Activated T-helper 17 cell treated with anti-CD3 and anti-CD28 coated beads, Interleukin-2, amount 50 U/mL, for 72 hours (primary cell): ENCODE measurements at places on chromosomes 1 and 21.

DNA sequence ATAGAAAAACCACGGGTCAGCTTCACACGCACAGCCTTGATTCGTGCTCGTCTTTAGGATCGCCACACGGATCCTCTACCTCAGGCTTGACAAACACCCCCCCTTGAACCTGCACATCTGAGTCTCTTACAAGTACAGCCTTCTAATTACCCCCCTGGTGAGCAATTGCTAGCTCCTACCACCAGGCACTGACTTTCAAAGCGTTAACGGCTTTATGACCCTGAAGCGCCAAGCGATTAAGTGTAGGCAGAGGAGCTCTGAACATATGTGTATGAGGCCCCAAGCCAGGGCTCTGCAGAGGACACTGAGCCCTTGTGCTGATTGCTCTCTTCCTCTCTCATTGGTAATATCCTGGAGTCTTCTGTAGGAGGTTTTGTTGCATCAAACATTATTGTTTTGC, 55.7 kb upstream of the EPHA8 start:
- no peak for ATAC-seq

GRCh38 chr1:246320286-246320685, 186.8 kb downstream of the SMYD3 start:
- no peak for ATAC-seq

DNA sequence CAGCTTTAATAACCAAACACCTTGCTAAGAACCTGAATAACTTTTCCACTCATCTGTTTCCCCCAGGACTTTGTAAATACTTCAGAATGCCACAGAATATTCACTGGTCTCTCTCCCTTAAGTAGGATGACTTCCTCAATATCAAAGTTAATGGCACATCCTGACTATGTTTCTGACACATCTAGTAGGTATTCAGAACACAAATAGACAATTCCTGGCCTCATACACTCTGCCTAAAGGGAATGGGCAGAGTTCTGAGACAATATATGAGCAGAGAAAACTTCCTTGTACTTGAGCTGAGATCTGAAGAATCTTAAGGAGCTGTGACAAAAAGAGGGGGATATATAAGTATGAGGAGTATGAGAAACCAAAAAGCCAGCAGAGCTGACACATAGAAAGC, 34.8 kb downstream of the ANKRD13C start:
- no peak for ATAC-seq

DNA sequence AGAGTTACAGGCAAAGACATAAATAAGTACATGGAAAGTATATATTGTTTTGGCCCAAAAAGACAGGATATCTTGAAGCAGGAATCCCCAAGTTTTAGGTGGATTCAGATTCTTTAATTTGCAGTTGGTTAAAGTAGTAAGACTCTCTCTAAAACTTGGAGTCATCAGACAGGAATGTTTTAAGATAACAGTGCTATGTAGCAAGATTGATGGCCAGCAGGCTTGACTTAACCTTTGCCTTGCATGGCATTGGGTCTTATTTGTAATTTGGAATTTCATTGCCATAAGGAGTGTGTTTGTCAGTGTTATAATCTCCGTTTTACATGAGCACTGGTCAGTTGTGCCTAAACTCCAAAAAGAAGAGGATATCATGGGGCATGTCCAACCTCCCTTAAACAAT, 727.6 kb upstream of the CHRM3 start:
- ATAC-seq, result no peak

GRCh38 chr1:18611311-18611710, 19.3 kb upstream of the PAX7 start:
- no peak for ATAC-seq

- ATAC-seq, result no peak
Observed at GRCh38 chr1:173917149-173917548, at the start of gene SERPINC1. SERPINC1 (minus strand) TSS chr1:173917327; CDS start chr1:173917259, 68 bp downstream.

GRCh38 chr1:207787776-207788175, 35.9 kb downstream of the CD46 start:
- no peak for ATAC-seq

DNA sequence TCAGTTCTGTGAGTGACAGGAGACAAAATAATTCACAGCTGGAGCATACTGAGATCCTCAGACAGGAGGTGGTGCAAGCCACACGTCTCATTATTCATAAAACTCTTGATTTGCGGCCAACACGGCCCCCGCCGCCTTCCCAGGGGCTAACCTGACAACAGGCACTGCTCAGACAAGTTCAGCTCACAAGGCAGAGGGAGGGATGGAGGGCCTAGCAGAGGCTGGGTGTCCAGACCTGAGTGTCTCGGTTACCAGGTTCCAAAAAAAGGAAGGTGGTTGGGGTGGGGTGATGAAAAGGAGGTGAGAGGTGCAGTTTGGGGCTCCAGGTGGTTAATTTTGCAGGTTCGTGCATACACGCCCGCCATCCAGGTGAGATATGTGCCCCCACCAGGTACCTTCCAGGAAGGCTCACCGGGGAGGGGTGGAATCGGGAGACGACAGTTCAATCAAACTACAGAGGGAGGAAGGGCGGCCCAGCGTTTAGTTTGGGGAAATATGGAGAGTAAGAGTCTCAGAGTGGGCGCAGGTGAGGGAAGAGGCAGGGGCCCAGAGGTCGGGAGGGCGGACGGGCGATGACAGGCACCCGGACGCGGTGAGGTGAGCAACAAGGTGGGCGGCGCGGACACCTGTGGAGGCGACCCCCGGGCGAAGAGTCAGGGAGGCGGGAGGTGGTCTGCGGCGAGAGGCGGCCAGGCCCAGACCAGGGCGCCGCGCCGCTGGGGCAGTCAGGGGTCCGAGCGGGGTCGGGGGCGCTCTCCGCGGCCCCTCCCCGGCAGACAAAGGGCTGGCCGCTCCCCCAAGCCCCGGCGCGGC, 629 bp downstream of the CTNNBIP1 start:
- peak; percentile 4 for ATAC-seq

DNA sequence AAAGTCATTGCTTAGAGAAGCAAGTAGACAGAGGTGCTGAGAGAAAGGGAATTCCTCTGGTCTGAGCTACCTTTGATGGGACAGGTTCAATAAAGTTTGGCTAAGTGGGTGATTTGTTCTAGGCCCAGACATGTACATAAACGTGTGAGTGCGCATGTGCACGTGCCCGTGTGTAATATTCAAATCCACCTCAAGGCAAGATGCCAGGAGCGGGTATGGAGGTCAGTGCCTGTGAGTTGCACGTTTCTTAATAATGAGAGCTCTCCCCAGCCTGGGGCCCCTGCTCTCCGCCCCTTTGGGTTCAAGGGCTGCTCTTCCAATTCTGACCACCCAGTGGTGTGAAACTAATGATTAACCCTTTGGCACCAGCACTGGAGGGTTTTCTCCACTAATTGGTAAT, 53.8 kb upstream of the LMO4 start:
- no peak for ATAC-seq

GRCh38 chr1:31020007-31020790, 45.3 kb downstream of the PUM1 start:
- no peak for ATAC-seq

DNA sequence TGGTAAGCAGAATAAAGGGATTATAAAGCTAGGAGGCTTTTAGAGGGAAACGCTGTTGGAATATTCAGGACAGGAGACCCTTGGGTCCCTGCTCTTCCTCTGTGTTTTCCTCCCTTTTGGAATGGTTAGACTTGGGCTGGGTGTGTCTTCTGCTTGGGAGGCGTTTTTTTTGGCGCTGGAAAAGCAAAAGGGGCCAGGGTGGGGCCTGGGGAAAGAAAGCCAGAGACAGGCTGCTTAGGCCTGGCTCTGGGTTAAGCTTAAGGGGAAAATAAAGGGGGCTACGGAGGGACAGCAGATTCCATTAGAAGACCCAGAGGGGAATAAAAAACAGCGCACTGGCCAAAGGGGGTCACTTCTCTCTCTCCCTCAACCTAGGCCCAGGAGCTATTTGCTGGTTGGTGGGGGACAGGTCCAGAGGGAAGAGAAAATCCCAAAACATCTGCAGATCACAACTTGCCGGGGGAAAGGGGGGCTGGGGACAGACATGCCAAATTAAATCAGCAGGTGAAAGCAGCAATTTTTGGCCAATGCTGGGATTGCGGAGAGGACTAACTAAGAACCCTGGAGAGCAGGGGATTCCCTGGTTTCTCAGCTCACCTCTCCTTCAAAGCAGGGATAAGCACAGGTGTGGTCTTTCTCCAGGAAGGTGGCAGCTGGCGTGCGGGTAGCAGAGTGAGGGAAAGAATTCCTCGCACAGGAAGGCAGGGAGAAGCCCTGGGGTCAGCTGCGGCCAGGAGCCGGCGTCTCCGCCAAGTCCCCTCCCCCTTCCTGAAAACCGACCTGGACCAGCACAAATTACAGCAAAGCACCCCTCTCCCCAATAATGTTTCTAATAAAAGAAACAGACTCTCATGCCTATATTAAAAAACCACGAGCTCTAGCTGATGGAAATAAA, 82.2 kb upstream of the AK4 start:
- no peak for ATAC-seq

- ATAC-seq, result peak; percentile 18
Observed at GRCh38 chr1:95650631-95651030, 416.6 kb downstream of the RWDD3 start.

DNA sequence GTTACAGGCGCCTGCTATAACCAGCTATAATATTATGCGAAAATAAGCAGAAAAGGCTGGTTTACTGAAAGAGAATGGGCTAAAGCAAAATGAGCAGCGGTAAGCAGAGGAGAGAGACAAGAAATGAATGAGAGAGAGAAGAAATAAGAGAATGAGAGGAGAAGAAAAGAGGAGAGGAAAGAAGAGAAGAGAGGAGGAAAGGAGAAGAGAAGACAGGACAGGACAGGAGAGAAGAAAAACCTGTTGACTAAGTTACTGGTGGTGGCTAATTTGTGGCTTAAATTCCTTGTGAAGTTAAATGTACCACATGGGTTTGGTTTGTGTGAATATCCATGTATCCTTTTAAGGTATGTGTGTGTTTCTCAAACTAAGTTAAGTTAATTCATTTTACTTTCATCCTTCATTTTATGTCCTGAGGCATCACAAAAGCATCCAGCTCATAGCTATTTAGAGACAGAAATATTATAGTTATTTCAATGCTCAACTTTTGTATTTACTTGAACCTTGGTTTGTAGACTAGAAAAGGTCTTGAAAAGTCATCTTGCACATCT, 3.1 kb upstream of the DDR2 start:
- ATAC-seq, result no peak

GRCh38 chr1:217943361-217943760, 312.2 kb downstream of the SPATA17 start:
- ATAC-seq, result no peak

DNA sequence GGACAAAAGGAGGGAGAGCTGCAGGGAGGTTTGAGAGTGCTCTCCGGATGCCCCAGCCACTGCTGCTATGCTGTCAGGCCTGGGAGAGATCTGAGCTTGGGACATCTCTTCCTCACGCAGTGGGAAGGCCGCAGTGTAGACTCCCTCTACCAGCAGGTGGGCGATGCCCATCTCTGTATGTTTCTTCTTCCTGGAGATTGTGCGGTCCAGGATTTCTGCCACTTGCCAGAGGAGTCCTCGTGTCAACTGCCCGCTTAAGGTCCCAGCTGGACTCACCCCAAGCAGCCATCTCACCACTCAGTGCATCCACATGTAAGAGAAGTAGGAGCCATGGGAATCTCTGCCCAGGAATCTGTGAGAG, 10.9 kb downstream of the CPLANE2 start:
- no peak for ATAC-seq

DNA sequence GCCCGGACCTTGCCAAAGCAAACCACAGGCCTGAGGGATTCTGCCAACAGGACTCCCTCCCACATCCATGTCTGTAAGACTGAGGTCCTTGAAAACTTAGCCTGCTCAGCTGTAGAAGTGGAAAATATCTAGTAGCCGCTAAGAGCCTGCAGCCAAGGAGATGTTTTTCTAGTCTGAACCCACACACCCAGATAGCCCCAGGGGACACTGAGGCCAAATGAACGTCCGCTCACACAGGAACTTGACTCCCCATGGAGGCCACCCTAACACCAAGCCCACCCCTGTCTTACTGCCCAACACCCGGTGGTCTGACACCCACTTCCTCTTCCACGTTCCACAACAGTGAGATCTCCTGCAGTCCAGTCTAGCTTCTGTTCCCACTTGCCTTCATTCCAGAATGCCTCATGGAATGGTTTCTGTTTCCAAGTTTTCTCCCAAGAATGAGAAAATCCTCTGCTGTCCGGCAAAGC, 174.8 kb downstream of the PLPP3 start:
- ATAC-seq, result no peak

GRCh38 chr1:20443703-20444586, 42.1 kb downstream of the CAMK2N1 start:
- ATAC-seq, result no peak

DNA sequence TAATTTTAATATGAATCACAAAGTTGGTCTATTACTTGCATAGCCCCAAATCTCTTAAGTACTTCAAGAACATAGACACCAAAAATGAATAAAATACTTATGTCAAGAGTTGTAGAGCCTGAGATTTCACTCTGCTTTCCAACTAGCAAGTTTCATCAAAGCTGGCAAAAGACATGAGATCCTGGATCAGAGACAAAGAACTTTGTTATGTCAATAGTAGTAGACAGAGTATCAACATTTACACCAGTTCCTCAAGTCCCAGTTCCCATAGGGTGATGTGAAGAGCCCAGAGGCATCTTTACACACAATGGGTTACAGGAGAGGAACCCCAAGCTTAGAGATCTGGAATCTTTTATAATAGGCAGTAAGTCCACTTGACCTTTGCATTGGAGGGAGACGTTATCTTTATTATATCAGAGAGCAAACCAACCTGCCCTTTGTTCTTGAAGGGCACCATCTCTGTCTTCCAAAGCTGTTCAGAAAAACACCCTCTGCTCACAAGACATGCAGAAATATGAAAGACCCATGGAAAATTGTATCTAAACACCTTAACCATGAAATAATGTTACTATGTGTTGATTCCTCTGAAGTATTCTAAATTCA, 174.4 kb upstream of the GALNT2 start:
- ATAC-seq, result no peak

GRCh38 chr1:28036431-28036830, 52.0 kb downstream of the EYA3 start:
- ATAC-seq, result no peak

- no peak for ATAC-seq
Observed at GRCh38 chr1:108028841-108029388, 63.9 kb upstream of the VAV3 start.

- no peak for ATAC-seq
Observed at GRCh38 chr1:70360321-70360720, 5.8 kb upstream of the ANKRD13C start.

DNA sequence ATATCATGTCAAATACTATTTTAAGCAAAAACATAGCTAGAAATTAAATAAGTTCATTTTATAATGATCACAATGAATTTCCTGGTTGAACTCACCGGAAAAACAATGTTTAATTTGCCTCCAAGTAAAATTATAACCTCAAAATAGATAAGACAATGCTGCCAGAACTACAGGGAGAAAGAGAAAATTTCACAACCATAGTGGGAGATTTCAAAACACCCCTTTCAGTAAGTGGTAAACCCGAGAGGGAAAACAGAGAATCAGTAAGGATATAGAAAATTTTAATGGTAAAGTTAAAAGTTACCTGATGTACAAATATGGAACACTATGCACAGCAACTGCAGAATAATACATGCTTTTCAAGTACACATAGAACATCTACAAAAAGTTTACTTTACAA, 43.2 kb upstream of the PLA2G4A start:
- ATAC-seq, result no peak

GRCh38 chr21:25759573-25759972, 24.8 kb downstream of the GABPA start:
- ATAC-seq, result peak; percentile 59
